ENCODE measurements at places on chromosomes 11 and 22. TPM values are rescaled to one million over a fixed set of nuclear protein-coding genes. Genes with fewer than 3 reads are reported as not detected.

DNA sequence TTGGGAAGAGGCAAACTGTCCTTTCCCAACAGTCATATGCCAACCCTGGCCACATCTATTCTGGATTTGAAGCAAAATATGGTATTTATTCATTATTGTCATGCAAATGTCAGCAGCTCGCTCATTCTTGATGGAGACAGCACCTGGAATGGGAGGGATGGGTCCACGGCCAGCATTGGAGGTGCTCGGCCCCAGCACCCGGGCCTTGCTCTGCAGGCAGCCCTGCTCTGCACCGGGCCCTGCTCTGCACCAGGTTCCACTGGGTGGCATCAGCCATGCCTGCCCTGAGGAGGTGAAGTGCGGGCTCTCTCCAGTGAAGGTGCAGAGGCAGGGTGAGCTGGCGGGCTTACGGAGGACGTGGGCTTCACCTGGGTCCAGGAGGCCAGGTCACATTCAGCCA lies 19.8 kb downstream of the LRP5 start:
- no peaks in the 10 kb centered on the region for H3K36me3 ChIP-seq
- no peaks in the 10 kb centered on the region for H3K4me1 ChIP-seq
- no peaks in the 10 kb centered on the region for H3K27me3 ChIP-seq
- no peak overlapping the region for H3K4me3 ChIP-seq
- DNase-seq = no peak

- H3K27me3 ChIP-seq = no peaks in the 10 kb centered on the region
- no peak overlapping the region for H3K4me3 ChIP-seq
- H3K36me3 ChIP-seq = no peaks in the 10 kb centered on the region
- no peak overlapping the region for H3K27ac ChIP-seq
- H3K4me1 ChIP-seq = no peaks in the 10 kb centered on the region
Observed at GRCh38 chr22:49574205-49574880, 253.3 kb downstream of the BRD1 start.

DNA sequence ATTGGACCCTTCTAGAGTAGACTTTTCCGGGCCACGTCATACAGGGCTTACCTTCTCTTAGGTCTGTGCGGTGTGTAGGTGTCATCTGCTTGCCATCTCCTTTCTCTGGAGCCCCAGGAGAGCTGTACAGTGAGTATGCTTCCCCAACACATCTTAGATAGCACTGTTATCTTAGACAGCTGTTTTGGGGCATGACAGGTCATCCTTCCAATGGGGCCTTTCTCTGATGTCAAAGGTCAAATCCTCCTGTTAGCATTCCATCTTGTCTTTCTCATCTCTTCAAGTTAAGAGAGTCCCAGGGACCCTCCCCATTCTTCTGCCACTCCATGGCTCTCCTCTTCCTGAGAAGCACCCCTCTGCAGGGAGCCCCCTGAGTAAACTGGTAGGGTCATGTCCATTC lies 31.0 kb upstream of the EIF3D start:
- H3K4me3 ChIP-seq = no peak overlapping the region
- no peaks in the 10 kb centered on the region for H3K36me3 ChIP-seq
- no peak overlapping the region for H3K27ac ChIP-seq
- H3K4me1 ChIP-seq = peaks cover 9% of the 10 kb centered on the region
- DNase-seq = no peak

DNA sequence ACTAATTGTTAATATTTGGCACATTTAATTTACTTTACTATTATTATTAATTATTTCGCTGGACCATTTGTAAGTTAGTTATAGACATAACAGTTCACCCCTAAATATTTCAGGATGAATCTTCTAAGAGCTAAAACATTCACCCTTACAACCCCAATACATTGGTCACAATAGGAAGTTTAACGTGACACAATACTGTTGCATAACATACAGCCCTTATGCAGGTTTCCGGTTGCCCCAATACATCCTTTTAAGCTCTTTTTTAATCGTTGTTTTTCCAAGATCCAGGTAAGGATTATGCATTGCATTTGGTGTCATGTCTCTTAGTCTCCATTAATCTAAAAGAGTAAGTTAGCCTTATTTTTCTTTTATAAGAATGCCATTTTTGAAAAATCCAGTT lies 71.2 kb downstream of the HSD17B12 start:
- peaks cover 5% of the 10 kb centered on the region for H3K36me3 ChIP-seq
- DNase-seq = no peak
- no peak overlapping the region for H3K4me3 ChIP-seq

GRCh38 chr22:44202261-44202789 lies 21.6 kb downstream of the PARVG start:
- H3K4me1 ChIP-seq = peaks cover 12% of the 10 kb centered on the region
- H3K36me3 ChIP-seq = no peaks in the 10 kb centered on the region
- DNase-seq = peak; percentile 80
- no peak overlapping the region for H3K4me3 ChIP-seq

DNA sequence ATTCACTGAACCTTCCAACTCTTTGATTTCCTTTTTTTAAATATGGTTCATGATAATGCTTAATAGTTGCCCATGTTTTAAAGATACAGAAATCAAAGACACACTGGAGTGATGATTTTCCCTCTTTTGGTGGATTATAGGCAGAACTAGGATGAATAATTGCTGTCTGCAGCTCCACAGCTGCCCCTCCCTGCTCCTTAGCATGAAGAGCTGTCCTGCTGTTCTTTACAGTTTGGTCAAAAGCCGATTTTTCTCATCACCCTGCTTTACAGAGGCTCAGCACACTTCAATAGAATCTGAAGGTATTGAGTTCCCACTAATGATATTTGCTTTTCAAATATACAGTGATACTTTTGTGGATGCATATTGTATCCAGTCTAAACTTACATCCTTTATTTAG lies 202.6 kb downstream of the AASDHPPT start:
- no peaks in the 10 kb centered on the region for H3K36me3 ChIP-seq
- DNase-seq = no peak
- H3K4me3 ChIP-seq = no peak overlapping the region
- no peak overlapping the region for H3K27ac ChIP-seq

GRCh38 chr11:134508219-134508990 lies 96.4 kb upstream of the B3GAT1 start:
- no peak overlapping the region for H3K27ac ChIP-seq
- H3K27me3 ChIP-seq = no peaks in the 10 kb centered on the region
- H3K4me1 ChIP-seq = no peaks in the 10 kb centered on the region
- no peak for DNase-seq
- H3K36me3 ChIP-seq = no peaks in the 10 kb centered on the region

- no peaks in the 10 kb centered on the region for H3K36me3 ChIP-seq
- no peak overlapping the region for H3K27ac ChIP-seq
- no peaks in the 10 kb centered on the region for H3K4me1 ChIP-seq
- DNase-seq = no peak
- no peak overlapping the region for H3K4me3 ChIP-seq
Observed at GRCh38 chr11:72588421-72589410, 85.5 kb downstream of the PDE2A start.

Gene MRGPRX4
- total RNA-seq = not detected

GRCh38 chr22:24068377-24068680 lies 57.2 kb downstream of the CABIN1 start:
- H3K4me1 ChIP-seq = no peaks in the 10 kb centered on the region
- DNase-seq = no peak
- no peaks in the 10 kb centered on the region for H3K27me3 ChIP-seq
- H3K27ac ChIP-seq = no peak overlapping the region

GRCh38 chr11:27355575-27356104 lies 7.4 kb downstream of the CCDC34 start:
- no peak overlapping the region for H3K27ac ChIP-seq
- H3K36me3 ChIP-seq = no peaks in the 10 kb centered on the region
- peaks cover 13% of the 10 kb centered on the region for H3K4me1 ChIP-seq
- H3K27me3 ChIP-seq = no peaks in the 10 kb centered on the region
- no peak for DNase-seq

DNA sequence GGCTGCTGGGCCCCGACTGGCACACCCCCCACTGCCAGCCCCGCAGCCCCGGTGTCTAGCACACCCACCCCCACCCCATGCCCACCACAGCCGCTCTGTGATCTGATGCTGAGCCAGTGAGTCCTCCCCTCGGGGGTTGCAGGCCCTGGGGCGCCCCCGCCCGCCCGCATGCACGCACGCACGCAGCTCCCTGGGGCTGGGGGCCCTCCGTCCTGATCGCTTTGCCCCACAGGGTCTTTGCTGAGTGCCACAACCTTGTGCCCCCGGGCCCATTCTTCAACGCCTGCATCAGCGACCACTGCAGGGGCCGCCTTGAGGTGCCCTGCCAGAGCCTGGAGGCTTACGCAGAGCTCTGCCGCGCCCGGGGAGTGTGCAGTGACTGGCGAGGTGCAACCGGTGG lies 32.3 kb downstream of the MUC5B start:
- DNase-seq = no peak
- no peaks in the 10 kb centered on the region for H3K4me1 ChIP-seq
- no peak overlapping the region for H3K27ac ChIP-seq
- H3K4me3 ChIP-seq = no peak overlapping the region
- no peaks in the 10 kb centered on the region for H3K27me3 ChIP-seq

GRCh38 chr11:106875013-106875412 lies 143.3 kb downstream of the GUCY1A2 start:
- no peaks in the 10 kb centered on the region for H3K36me3 ChIP-seq
- no peak overlapping the region for H3K27ac ChIP-seq
- H3K27me3 ChIP-seq = 0 out of 2 replicates have a peak, but pooled peaks cover 5% of the 10 kb centered on the region
- H3K4me1 ChIP-seq = no peaks in the 10 kb centered on the region

Gene INPPL1
- 68.0 TPM for total RNA-seq

DNA sequence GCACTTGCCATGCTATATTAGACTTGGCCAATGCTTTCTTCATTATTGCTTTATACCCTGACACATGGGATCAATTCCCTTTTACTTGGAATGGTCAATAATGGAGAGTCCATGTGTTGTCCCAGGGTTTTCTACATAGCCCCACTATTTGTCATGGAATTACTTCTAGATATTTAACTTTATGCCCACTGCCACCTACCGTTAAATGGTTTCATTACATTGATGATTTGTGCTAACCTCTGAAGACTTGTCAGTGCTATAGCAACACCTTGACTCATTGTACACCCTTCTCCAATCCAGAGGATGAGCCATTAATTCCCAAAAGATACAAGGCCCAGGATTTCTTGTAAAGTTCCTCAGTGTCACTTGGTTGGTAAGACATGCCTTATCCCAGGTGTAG lies 31.4 kb upstream of the SLC22A25 start:
- H3K27ac ChIP-seq = no peak overlapping the region
- no peak overlapping the region for H3K4me3 ChIP-seq
- no peak for DNase-seq
- no peaks in the 10 kb centered on the region for H3K36me3 ChIP-seq
- no peaks in the 10 kb centered on the region for H3K4me1 ChIP-seq

DNA sequence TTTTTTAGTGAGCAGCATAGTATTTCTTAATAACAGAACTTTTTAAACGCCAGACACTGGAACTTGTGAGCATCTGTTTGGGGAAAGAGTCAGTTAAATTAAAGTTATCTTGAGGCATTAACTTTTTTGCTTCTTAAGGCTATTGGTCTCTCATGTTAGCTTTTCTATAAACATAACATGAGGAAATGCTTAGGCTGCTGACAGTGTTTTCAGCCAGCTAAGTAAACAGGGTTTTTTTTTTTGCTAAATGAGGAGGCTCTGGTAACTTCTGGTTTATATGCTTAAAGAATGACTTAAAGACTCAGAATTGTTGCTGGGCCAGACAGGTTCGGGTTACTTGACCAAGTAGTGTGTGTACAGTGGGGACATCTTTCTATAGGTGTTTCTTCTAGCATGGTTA lies 95.8 kb upstream of the ALKBH3 start:
- no peaks in the 10 kb centered on the region for H3K27me3 ChIP-seq
- peaks cover 4% of the 10 kb centered on the region for H3K4me1 ChIP-seq
- DNase-seq = no peak
- H3K4me3 ChIP-seq = no peak overlapping the region

- H3K27ac ChIP-seq = 0 out of 2 replicates have a peak overlapping the region, but pooled peaks have one; percentile 24
- H3K4me3 ChIP-seq = peak overlapping the region; percentile 20
- DNase-seq = peak; percentile 39
- H3K36me3 ChIP-seq = no peaks in the 10 kb centered on the region
- no peaks in the 10 kb centered on the region for H3K27me3 ChIP-seq
- H3K4me1 ChIP-seq = peaks cover 60% of the 10 kb centered on the region
Observed at GRCh38 chr11:87260811-87261210, 223.1 kb downstream of the TMEM135 start.

DNA sequence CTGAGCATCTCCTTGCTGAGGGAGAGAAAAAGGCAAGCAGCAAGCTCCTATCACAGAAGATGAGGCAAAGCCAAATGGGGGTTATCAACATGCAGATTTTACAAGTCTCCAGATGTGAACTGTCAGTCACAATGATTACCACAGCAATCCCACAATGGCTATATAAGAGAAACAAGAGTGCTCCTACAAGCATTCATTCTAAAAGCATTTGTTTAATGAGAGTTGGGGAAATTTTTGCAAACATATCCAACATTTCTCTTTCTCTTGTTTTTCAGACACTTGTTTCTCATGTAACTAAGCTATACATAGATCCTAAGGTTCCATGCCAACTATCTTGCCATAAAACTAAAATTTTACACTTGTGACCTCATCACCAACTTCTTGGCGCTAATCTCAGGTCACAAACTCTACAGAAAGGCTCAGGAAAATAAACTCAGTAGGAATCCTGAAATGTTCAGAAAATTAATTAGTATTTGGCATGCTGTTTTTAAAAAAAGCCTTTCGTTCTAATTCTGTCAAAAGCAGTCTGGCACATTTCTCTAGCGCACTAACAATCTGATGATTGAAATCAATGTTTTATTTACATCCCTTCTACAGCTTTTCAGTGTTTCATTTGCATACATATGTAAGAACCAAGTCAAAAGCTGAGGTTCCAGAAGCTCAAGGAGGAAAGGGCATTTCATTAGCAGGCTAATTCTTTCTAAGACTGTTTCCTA lies 199.5 kb downstream of the TTC28 start:
- H3K4me1 ChIP-seq = no peaks in the 10 kb centered on the region
- H3K36me3 ChIP-seq = no peaks in the 10 kb centered on the region
- no peaks in the 10 kb centered on the region for H3K27me3 ChIP-seq
- peak; percentile 5 for DNase-seq
- H3K4me3 ChIP-seq = no peak overlapping the region

DNA sequence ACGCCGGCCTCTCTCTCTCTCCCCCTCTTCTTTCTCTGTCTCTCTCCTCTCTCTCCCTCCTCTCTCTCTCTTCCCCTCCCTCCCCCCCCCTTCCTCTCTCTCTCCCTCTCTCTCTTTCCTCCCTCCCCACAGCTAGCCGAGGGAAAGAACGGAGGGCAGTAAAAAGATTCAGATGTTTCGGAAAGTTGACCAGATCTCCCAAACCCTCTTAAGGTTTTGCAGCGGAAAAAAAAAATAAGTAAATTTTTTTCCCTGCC lies 195 bp upstream of the ALX4 start:
- H3K27me3 ChIP-seq = peaks cover 93% of the 10 kb centered on the region
- no peaks in the 10 kb centered on the region for H3K4me1 ChIP-seq
- peak overlapping the region; percentile 62 for H3K4me3 ChIP-seq
- no peaks in the 10 kb centered on the region for H3K36me3 ChIP-seq

Measured in GM23248 (cell line).